CD8-positive, alpha-beta T cell (primary cell): ENCODE measurements at places on chromosomes 2 and 18. TPM values are rescaled to one million over a fixed set of nuclear protein-coding genes. Genes with fewer than 3 reads are reported as not detected.

Gene VWA3B
- not detected for total RNA-seq

Gene KIDINS220
- total RNA-seq, result 28.8 TPM

Gene APLF
- total RNA-seq, result 4.1 TPM

Gene UPP2
- total RNA-seq, result not detected

Gene TTN
- total RNA-seq, result 22.9 TPM

Gene SERPINB10
- not detected for total RNA-seq

Gene ZNF407
- 18.5 TPM for total RNA-seq

DNA sequence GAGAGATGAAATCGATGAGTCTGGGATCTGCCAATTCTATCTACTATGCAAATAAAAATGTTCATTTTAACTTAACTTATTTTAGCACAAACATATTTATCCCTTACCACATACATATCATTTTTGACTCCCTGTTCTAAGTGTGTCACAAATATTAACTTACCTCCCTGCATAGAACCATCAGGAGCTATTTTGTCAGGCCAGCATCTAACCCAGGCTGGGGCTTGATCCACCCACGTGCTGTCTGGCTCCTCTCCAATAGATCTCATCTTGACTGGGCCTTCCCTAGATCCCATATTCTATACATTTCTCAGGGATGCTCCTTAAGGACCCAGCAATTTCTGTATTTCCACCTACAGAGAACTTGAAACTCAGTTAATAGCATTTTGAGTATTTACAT, 20.9 kb downstream of the NTSR2 start:
- DNase-seq, result no peak

GRCh38 chr2:11326677-11327211, 17.7 kb downstream of the ROCK2 start:
- DNase-seq, result no peak

GRCh38 chr2:101387151-101387834, at the start of gene CREG2:
CREG2 (minus strand) TSS chr2:101387503; CDS start chr2:101387457, 46 bp downstream.
- DNase-seq, result peak; percentile 69

DNA sequence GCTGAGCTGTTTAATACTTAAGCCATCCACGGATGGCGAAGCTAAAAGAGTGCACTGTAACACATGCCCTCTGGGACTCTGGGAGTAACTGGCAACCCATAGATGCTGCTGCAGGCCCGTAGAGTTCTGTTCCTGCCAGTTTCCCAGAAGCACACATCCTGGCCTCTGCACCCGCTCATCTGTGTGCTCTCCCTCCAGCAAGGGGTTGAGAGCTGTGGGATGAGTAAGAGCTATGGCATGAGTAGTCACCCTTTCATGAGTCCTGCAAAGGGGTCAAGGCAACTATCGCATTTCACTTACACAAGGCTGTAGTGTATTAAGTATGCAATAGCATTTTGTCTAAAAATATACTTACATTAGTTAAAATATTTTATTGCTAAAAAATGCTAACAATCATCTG, 1341.8 kb upstream of the NXPH2 start:
- DNase-seq, result no peak

DNA sequence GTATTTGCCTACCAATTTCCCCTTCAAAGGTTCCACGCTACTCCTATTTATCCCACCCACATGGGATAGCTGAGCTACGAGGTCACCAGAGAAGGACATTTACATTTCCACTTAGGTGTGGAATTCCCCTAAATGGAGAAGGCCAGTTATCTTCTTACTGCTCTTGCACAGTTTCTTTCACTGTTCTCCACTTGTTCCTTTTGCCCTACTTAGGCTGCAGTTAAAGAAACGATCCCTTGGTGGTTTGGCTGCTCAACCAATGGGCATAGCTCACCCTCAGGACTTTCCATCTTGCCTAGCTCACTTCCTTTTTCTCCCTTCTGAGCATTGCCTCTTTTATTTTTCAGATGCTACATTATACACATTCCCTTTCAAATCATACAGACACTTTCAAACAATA, 11.2 kb upstream of the NABP1 start:
- no peak for DNase-seq

DNA sequence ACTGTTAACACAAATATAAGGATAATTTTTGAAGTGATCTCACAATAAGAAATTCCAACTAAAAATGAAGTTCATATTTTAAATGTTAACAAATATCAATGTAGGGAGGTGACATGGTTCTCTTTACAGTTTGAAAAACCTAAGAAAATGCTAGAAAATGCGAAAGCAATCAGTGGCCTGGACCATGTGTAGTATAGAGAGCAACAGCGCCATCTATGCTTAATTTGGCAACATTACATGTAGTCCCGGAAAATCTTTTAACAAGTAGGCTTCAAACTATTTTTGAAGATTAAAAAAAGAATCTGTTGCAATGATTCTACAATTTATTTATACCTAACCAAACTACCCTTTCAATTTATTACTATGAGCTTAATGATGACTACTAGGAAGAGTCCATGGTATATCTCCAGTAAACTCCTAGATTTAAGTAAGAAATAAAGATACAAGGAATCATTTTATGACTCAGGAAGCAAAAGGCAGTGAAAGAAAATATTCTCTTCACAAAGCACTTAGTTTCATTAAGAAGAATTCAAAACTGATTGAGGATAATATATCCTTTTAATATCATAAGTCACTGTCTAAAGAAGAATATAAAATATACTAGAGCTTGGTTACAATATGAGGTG, 33.3 kb downstream of the NDUFA10 start:
- no peak for DNase-seq

- DNase-seq, result no peak
These were observed 389.1 kb downstream of the NYAP2 start for GRCh38 chr2:225788571-225789094.

DNA sequence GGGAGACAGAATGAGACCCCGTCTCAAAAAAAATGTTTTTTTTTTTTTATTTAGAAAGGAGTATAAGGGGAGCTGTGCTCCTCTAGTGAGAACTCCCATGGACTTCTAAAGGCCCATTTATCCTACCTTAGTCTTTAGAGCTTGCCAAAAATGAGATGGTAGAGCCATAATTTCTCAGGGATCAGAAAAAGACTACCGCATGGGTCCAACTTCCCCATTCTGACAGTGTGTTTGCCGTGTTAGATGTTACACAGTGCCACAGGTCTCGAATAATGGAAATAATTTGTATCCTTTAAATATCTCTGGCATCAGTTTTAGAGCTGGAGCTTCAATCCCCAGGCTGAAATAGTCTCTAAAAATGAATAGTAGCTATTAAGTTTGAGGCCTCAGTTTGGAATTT, 6.0 kb upstream of the SLC39A10 start:
- no peak for DNase-seq

GRCh38 chr18:48917579-48918517, 32.9 kb downstream of the SMAD7 start:
- DNase-seq, result no peak

DNA sequence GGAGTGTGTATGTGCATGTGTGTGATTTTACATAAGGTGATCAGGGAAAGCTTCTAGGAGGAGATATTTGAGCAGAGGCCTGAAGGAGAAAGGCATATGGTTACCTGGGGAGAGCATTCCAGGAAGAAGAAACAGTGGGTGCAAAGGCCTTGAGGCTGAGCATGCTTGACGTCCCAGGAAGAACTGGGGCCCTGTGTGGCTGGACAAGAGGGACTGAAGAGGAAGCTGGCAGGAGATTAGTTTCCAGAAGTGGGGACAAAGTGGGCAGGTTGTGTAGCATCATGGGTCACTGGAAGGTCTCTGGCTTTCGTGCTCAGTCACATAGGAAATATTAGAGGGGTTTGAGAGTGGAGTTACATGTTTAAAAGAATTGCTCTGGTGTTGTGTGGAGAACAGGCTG, 42.0 kb upstream of the POLE4 start:
- DNase-seq, result no peak

DNA sequence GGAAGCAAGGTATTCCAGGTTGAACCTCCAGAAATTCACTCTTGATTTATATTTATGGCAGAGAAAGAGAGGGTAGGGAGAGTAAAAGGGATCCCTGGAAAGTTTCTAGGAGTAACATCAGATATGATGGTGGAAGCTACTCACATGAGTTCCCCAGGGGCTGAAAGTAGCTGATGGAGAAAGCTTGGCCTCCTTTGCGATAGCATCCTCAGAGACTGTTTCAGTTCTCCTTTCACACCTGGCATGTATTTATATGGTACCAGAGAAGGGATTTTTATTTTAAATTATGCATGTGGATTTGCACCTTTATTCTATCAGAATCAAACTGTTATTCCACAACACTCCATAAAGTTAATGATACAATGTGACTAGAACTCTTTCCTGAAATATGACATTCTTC, 126.3 kb upstream of the OSR1 start:
- no peak for DNase-seq

DNA sequence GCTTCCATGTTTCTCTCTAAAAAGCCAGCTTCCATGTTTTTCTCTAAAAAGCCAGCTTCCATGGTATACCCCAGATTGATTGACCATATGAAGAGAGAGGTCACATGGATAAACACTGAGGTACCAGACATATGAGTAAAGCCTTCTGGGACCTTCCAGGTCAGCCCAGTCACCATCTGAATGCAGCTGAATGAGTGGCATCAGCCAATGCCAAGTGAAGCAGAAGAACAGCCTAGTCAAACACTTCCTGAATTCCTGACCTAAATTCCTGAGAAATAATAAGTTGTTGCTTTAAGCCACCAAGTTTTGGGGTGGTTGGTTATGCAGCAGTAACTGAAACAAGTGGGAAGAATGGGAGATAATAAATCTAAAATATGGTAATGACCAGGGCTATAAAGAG, 5.7 kb upstream of the ALS2 start:
- no peak for DNase-seq

DNA sequence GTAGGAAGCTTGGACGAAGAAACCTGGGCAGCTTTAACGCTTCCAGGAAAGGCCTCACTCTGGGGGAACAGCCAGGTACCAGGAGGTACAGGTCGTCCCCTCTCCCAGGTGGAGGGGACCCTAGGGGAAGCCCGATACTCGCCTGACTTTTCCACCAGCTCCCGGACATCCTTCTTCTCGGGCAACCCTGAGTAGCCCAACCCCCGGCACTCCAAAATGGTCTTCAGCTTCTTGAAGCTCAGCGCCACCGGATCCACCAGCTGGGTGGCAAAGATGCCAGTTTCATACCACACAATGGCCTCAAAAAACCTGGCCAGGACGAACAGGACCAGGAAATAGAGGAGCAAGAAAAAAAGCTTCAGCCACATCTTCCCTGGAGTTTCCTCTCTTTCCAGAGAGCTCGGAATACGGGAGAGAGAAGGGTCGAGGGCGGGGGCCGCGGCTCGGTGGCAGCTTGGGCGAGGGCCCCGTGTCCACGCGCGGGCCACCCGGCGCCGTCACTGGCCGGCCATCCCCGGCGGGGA, 1.1 kb downstream of the RNF103 start:
- DNase-seq, result no peak

- no peak for DNase-seq
These were observed 28.2 kb downstream of the BIN1 start for GRCh38 chr2:127078666-127079270.

- no peak for DNase-seq
These were observed 28.5 kb downstream of the SLC20A1 start for GRCh38 chr2:112674229-112674628.
